IMR-90 (cell line): ENCODE measurements at places on chromosomes 7 and 10. TPM values are rescaled to one million over a fixed set of nuclear protein-coding genes. Genes with fewer than 3 reads are reported as not detected.

OAT gene
- 152 and 190 TPM in 2 replicates for total RNA-seq

ABHD11 gene
- 13.4 and 14.2 TPM in 2 replicates for total RNA-seq

LBX1 gene
- not detected in 2 replicates for total RNA-seq

GRCh38 chr10:122454071-122454470 lies 382 bp upstream of the ARMS2 start:
- H3K27ac ChIP-seq, result no peak overlapping the region
- H3K36me3 ChIP-seq, result no peaks in the 10 kb centered on the region

DNA sequence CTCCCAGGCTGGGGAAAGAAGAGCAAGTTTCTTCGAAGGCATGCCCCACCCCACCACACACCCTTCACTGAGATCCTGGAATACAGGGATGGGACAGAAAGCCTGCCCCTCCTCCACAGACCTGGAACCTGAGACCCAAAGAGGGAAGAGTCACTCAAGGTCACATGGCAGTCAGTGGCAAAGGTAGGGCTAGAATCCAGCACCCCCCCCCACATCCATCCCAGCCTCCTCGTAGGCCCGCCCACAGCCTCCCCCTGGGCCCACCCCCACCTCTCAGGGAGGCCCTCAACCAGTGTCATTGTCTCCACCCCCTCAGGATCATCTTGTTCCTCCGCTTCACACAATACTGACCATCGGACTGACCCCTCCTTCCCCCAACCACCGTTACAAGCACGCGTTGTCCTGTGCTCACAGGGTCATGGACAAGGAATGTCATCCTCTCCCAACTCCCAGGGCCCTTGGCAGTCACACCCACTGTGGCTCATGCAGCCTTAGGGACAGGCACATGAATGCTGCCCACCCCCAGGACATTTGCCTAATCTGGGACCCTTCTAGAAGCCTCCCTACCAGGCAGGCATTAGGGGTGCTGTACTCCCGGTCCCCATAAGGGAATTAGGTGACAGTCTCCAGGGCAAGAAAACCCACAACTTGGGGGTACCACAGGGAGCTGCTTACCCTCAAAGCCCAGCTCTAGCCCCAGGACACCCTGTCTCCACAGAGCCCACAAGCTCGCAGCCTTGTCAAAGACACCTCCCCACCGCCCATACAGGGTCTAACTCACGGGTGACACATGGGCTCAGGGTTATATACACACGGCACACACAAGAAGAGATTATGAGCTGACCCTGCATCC lies 1.4 kb downstream of the KCNH2 start:
- peak overlapping the region; percentile 11; the same call in 1 of the 2 replicates for H3K4me3 ChIP-seq
- peaks cover 20% of the 10 kb centered on the region; the same call in 1 of the 2 replicates for H3K4me1 ChIP-seq
- DNase-seq, result no peak
- peaks cover 53% of the 10 kb centered on the region for H3K27me3 ChIP-seq
